ENCODE measurements at places on chromosomes 11 and 22.

DNA sequence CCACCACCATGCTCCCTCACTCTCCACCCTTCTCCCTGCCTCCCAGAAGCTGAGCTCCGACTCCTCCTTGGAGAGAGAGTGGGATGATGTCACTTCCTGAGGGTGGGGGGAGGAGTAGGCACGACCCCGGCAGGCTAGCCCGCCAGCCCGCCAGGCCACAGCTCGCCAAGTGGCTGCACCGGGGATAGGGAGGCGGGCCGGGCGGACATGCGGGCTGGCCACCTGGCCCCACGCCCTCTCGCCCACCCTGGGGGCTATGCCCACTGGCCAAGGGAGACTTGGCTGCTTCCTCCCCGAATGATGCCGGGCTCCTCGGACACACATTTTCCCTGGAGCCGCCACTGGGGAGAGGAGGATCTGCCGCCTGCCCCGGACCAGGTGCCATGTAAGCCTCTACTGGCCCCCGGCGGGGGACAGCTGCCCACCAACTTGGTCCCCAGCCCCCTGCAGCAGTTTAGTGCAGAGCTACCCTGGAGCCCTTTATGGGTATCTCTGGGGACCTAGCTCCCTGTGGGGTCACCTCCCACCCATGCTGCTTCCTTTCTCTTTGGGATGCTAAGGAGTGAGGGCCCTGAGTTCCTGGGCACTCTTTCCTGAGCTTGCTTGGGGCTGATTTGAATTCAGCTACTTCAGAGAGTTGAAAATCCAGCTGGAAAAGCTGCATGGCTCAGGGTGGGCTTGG is 33.7 kb upstream of the MYRF start:
- no peak for DNase-seq

DNA sequence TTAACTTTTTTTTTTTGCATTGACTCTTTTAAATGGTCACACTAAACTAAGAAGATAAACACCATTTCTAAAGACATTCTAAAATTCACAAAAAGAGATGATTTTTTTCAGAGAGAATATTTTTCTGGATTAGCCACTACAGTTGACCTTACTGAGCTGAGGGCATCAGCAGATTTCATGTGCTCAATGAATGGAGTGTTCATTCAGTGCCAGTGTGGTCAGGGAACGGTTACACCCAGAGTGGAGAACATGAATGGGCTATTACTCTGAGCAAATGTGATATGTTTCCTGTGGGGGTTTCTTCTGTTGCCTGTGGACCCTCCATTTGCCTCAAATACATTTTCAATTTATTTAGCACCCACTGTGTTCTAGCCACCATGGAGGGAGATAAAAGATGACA is 19.1 kb downstream of the PKNOX2 start:
- no peak for DNase-seq

GRCh38 chr22:19863571-19863970 is 8.9 kb upstream of the GNB1L start:
- DNase-seq, result no peak

DNA sequence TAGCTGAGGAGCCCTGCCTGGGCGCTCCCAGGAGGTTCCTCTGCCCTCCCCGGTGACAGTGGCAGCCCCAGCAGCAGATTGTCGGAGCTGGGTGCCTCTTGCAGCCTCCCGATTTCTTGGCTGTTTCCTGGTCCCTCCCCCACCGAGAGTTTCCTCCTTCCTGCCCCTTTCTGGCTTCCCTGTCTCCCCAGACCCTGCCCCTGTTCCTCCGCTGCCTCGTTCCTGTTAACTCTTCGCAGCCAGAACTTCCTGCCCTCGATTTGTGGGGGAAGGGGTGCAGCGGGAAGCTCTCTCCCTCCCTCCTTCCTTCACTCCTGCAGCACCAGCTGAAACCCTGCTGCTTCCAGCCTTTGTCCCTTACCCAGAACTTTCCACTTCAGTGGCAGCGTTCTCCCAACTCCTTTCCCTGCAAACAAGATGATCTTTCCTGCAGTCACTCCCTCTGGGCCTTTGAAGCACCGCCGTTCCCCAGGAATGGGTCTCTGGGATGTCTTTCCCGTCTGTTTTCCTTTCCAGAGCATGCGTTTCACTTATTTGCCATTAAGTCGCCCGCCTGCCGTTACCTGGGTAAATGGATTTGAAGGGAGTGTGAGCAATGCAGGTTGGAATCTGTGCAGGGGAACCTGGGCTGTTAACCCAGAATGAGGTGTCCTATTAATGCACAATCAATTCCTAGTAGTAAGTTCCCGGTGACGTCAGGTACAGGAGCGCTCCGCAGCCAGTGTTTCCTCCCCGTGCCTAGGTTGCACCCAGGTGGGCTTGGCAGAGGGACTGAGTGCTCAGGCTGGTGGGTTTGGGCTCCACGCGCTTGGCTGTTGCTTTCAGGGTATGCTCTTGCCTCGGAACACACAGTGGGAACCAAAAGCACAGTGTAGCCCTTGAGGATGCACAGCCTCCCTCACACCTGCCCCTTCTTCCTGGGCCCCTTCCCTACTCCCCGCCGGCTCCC is 4.3 kb downstream of the GRK2 start:
- DNase-seq, result no peak

DNA sequence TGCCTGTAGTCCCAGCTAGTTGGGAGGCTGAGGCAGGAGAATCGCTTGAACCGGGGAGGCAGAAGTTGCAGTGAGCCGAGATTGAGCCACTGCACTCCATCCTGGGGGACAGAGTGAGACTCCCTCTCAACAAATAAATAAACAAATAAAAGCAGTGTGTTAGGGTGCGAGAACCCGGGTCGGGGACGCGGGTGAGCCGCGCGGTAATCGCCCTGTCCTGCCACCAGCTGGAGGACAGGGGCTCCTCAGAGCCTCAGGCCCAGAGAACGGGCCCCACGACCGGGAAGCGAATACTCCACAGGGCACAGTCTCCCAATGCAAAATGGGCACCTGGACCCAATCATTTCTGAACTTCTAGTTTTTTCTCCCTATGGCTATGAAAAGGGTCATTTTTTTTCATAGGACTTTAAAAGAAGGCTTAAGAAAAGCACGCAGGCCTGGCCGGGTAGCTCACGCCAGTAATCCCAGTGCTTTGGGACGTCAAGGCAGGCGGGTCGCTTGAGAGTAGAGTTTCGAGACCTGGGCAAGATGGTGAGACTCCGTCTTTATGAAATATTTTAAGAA is 744 bp upstream of the MCM5 start:
- no peak for DNase-seq

- DNase-seq, result no peak
These were observed 74.5 kb downstream of the MICAL3 start for GRCh38 chr22:17949642-17950473.

Measured in vagina (tissue), 2 donors.